HuH-7.5 (cell line): ENCODE measurements at places on chromosomes 3 and 15.

GRCh38 chr3:98290916-98291315 is 8.6 kb downstream of the OR5H2 start:
- no peak for DNase-seq

- no peak for DNase-seq
Observed at GRCh38 chr3:151016478-151016795, 43.9 kb upstream of the CLRN1 start.

DNA sequence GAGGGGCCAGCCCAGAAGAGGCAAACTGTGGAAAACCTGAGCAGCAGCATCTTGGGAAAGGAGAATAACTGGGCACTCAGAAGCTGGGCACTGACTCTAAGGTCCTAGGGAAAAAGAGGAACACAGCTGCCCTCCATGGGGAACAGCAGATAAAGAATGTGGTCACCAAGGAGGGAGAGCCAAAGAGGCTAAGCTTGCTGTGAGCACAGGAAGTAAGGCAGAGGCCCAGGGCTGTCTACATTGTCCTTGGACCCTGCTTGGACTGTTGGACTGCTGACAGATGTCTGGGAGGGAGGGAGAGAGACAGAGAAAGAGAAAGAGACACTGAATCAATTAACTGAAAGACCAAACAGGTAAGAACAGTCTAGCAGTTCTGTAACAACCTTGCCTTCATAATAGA is 4.5 kb upstream of the MNS1 start:
- no peak for DNase-seq

DNA sequence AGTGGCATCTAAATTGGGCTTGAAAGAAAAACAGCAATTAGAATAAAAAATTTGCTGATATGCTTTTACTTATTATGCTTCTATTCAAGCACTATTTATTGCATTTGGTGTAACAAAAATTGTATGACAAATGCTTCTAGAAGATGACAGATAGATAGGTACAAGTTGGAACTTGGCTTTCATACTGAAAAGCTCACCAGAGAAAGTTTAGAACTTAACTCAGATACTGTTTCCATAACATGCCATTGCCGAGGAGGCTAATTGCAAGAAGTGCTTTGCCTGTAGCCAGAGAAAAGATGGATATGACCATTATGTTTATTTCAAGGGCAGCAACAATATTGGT is 123.8 kb downstream of the NFKBIZ start:
- DNase-seq, result no peak
